Stimulated activated CD4-positive, alpha-beta T cell treated with anti-CD3 and anti-CD28 coated beads, Interleukin-2, amount 100 ng/mL, for 48 hours (primary cell): ENCODE measurements at places on chromosomes 1 and 21.

DNA sequence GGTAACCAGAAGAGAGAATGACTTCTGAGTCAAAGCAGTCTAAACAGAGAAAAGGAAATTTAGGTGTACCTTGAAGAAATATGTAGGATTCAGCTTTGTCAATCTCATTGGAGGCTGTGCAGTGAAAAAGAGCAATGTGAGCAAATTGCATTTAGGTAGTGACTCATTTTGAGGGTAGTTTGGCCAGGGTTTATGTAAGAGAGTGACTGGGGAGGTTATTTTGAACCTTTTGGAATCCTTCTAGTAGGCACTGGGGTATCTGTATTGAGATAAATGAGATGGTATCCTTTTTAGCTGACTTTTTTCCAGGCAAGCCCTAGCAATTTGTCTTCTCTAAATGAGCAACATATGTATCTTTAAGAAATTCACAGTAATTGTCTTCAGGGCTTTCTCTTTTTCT lies 95.9 kb downstream of the DISP1 start:
- no peak for DNase-seq

DNA sequence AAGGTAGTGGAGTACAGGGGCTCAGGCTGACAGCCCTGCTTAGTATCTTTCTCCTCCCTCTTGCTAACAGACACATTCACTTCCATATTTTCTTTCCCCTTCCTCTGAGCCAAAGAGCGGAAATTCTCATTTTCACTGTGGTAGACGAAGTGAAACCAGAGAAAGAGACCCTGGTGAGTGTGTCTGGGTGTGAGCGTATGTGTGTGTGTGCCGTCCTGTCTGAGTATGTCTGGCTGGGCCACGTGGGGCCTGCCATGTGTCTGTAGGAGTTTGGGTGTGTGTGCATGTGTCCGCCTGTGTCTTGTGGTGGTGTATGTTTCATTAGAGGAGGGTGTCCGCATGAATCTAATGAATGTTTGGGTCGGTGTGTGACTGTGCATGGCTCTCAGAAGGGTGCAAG lies 1.7 kb downstream of the COL8A2 start:
- no peak for DNase-seq

DNA sequence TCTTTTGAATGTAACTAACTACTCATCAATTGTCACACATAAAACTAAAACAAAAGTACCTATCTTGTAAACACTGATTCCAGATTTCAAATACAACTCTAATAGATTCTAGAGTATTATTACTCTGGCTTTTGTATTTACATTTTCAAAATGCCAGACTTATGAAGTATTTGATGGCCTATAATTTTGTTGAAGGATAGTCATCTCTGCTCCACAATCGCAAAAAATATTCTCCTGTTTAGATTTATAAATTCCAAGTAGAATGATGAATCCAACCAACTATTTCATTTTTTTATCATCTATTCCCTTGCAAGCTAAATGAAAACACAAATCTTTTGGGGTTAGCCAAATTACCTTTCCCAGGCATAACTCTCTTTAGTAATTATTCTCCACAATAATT lies 75.0 kb upstream of the GUCA2A start:
- DNase-seq = no peak

GRCh38 chr21:34362670-34363069 lies 1.1 kb upstream of the KCNE2 start:
- DNase-seq = no peak

GRCh38 chr1:228045871-228046270 lies 36.6 kb upstream of the ARF1 start:
- no peak for DNase-seq

DNA sequence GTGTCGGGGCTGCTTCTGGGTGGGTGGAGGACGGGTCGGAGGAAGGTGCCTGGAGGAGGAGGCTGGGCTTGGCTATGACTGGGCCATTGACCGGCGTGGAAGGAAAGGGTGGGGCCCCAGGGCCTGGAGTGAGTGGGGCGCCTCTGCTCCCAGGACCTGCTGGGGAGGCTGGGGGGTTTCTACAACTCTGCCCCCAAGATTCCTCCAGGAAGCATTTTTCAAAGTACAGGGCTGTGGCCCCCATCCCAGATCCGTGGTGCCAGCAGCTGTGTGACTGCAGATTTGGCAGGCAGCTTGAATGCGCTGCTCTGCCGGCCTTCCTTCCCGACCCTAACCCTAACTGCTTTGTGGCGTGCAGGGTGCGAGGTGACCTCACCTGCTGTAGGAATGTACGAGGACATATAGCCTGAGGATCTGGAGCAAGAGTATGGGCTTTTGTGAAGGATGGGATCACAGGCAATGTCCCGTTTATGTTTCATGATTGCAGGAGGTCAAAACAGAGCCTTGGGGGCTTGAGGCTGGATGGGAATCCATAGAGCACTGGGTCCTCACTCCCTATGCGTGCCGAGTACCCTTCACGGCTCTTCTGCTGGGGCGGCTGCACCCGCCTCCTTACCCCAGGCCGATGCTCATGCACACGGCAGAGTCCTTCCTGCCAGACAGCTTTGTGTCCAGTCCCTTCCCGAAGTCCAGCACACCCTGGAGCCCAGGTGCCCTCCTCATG lies 24.7 kb downstream of the TRPM2 start:
- DNase-seq = no peak

DNA sequence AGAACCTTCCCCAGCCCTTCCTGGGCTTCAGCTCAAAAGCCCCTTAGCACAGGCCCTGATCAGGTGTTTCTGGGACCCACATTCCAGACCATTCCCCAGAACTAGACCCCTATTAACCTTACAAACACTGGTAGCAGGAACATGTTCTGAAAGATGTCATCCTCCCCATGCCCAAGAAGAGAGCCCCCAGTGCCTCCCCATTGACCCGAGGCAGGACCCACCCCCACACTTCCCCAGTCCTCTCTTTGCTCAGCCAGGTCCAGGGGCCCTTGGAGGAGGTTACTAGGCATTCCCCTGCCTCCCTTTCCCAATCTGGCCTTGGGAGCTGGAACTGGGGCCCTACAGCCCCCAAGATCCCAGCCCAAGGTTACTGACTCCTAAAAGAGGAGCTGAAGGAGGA lies 38.9 kb upstream of the HMGB4 start:
- DNase-seq = no peak

DNA sequence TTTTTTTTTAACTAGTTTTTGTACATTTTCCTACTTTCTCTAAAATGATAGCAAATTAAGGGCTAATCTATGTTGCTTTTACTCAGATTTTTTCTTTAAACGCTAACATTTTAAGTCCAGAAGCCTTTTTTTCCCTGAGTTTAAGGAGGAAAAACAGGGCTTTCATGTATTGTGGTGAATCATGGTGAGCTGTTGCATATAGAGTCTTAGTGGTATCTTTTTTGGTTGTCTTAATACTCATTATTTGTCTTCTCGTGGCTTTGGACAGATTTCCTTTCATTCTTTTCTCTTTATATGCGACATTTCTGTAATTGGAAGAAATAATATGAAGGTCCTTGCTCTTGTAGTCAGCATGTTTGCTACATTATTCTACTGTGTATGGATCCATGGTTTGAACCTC lies 1015.6 kb downstream of the PLA2G4A start:
- no peak for DNase-seq

DNA sequence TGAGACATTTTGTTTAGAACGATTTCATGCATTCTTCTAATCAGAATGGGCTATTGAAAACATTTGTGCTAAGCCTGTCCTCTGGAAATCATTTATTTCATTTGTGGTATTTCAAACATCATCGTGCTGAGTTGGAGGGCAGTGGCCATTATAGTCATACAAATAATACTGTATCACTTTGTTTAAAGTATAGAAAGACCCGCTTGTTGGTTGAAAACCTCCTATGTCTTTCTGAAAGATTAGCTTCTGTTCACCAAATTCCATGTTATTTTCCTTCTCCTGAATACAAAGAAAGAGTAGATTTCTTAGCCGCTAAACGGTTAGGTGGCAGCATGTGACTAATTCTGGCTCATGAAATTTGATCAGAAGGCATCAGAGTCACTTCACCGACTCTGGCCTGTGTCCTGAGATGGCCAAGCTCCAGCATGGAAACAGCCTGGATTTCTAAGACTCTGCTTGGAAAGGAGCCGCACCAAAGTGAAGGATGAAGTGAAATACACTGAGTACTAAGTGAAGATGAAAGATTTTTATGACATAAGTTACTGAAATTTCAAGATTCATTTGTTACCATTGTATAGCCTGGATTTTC lies 355.1 kb downstream of the USP25 start:
- no peak for DNase-seq

- no peak for DNase-seq
These were observed 125.5 kb downstream of the CRYAA start for GRCh38 chr21:43294194-43294902.

GRCh38 chr1:116498789-116499628 lies 71.8 kb downstream of the CD58 start:
- peak; percentile 48 for DNase-seq

DNA sequence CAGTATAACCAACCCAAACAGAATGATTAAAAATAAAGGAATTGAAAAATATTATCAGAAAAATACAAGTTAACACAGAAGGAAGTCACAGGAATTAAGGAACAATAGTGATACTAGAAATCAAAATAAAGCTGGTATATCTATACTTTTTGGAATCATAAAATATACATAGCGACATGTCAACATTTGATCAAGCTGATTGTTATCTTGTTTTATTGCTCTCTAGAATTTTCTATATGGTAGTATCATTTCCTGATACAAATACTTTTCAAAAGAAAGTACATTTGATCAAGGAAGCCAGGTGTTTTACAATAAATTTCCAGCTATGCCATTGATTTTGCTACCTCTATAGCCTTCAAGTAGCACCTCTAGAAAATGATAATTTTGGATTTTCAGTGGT lies 489.5 kb upstream of the PKN2 start:
- DNase-seq = no peak

- DNase-seq = no peak
These were observed 23.3 kb downstream of the KIRREL1 start for GRCh38 chr1:158016651-158017335.

- no peak for DNase-seq
These were observed 59.0 kb downstream of the RUSC1 start for GRCh38 chr1:155379631-155380090.

DNA sequence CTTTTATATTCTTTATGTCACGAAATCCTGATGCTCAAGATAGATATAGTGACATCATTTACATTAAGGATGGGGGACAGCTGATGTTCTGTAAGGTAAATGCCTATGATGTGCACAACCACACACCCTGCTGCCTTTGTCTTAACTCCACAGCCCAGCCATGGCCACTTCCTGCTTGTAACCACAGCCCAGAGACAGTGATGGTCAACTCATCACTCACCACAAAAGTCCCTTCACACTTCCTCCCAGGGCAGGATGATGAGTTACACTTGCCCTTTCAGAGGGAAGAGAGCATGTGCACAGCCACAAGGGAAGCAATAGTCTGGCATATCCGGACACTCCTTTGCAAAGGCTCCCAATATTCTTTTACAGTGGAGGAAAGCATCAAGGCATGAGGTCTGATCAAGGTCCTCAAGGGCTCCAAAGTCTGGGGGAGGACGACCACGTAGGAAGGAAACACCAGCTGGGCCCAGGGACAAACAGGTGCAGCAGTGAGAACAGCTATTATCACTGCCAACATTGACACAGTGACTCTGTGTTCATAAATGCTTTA lies 53.8 kb downstream of the PLPP3 start:
- no peak for DNase-seq

DNA sequence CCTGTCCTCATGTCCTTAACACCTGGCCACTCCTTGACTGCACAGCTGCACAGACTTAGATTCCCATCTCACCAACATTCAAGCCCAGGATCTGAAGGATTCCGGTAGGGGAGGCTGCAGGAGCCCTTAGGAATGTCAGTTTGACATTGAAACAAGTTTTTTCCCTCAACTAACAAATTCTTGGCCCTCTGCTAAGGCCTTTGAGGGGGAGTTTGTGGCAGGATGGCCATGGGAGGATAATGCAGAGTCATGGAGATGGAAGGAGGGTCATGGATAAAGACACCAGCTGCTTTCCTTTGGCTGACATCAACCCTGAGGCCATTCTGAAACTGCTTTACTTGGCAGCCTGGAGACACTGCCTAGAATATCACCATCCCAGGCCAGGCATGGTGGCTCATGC lies 63.4 kb upstream of the PPP2R5A start:
- no peak for DNase-seq

- no peak for DNase-seq
These were observed 12.4 kb upstream of the PLXNA2 start for GRCh38 chr1:208256556-208256955.

GRCh38 chr1:209157546-209158249 lies 425.8 kb upstream of the CAMK1G start:
- DNase-seq = no peak

DNA sequence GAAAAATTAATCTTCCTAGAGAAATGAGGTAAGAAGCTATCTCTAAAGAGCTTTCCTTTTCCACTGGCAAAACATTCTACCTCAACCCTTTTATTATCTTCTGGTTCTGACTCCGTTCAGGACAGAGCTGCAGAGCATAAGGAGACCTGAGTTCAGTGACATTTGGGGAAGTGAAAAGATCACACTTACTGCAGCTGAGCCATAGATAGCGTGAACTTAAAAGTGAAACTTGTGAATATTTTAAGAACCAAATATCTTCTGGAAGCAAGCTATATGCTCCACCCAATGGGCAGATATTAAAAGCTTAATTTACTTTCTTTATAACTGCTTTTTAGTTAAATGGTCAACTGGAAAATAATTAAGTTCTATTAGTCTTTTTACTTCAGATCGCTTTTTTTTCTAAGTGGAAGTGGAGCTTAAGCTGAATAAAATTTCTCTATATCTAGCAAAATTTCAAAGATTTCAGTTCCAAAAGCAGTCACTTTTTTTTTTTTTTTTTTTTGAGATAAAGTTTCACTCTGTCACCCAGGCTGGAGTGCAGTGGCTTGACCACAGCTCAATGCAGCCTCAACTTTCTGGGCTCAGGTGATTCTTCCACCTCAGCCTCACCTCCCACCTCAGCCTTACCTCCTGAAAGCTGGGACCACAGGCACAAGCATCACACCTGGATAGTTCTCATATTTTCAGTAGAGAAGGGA lies 11.9 kb downstream of the PTPN22 start:
- no peak for DNase-seq

- no peak for DNase-seq
These were observed 4.8 kb upstream of the GNB1 start for GRCh38 chr1:1895456-1896336.

GRCh38 chr1:40922969-40923368 lies 56.5 kb upstream of the CTPS1 start:
- no peak for DNase-seq

- DNase-seq = no peak
These were observed 18.4 kb downstream of the PRXL2B start for GRCh38 chr1:2604844-2605508.

DNA sequence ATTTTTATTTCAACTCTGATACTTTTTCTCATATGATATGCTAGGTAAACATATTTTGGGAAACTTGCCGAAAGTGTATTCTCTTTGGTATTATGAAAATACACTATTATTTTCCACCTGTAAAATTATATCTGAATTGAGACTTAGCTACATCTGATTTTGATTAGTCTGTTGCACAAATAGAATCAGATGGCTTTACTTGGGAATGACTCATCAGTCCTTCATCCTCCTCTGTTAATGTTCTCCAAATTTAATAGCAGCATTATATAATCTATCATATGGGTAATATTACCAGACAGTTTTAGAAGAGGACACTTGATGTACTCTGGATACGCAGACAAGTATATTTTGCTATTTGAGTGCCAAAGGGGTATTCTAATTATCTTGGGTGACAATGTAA lies 245.3 kb downstream of the CTH start:
- no peak for DNase-seq
